ENCODE measurements at places on chromosomes 3 and 15. TPM values are rescaled to one million over a fixed set of nuclear protein-coding genes. Genes with fewer than 3 reads are reported as not detected.

Gene SEMA6D
- total RNA-seq = not detected

Gene CMTM8
- 0.31 TPM for total RNA-seq

Gene CCR4
- 0.52 TPM for total RNA-seq

Gene GBE1
- 11.8 TPM for total RNA-seq

Gene ULK4
- 21.2 TPM for total RNA-seq

Measured in natural killer cell (primary cell).